ENCODE measurements at places on chromosomes 6 and 20.
A peak's percentile ranks its signal among the peaks of the same experiment; 100 is the strongest.

GRCh38 chr6:110284855-110285254 is 73.3 kb downstream of the METTL24 start:
- DNase-seq: no peak

DNA sequence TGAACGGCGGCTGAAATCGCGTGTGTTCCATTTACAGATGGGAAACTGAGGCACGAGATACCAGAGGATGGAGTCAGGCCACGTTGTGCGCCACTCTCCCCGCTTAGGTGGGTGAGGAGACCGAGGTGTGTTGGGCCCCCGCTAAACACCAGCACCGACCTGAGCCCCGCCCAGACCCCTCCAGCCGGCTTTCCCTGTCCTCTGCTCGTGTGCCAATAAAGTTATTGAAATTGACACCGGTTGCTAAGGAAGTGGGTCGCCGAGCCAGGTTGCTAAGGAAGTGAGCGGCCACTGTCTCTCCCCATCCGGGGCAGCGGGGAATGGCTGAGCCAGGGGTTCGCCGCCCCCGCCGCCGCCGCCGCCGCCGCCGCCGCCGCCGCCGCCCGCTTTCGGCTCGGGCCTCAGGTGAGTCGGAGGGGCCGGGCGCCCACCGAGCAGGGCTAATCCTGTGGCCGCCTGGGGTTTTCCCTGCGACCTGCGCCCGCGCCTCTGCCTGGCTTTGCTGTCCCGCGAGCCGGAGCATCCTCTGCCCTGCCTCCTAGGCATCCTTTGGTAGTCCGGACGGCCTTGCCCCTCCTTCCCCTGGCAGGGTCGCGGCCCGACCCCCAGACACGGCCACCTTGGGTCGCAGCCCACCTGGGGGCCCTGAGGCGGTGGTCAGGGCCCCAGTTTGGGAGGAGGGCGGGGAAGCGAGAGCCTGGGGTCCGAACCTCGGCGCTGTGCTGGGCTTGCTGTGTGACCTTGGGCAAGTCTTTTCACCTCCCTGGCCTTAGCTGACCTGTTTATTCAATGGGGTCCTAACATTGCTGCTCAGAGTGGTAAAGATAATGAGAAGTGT is at the start of gene KIF3B:
TSS of gene KIF3B (plus strand) at position 291 of the 838 bp plus-strand sequence. CDS start 32,127 bp downstream, outside the sequence.
- peak; percentile 91 for DNase-seq

DNA sequence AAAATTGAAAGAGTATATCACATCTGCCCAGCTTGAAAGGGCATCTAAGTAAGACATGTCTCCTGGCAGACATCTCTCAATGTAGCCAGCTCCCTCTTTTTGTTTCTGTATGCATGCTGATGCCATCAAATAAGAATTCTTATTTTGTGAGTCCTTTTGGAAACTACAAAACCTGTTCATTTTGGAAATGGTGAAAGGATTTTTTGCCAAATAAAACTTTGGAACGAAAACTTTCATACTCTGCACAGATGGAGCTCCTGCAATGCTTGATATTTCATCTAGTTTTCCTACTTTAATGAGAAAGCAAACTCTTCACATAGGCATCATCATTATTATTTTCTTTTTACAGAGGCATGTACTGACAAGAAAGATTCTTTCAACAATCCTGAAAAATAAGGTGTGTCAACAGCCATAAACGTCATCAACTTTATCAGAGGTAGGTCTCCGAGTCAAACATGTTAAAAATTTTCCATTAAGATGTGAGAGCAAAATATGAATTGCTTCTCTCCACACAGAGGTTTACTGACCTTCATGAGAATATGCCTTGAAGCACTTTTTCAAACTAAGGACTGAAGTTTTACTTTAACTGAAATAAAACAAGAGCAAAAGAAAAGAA is 26.2 kb upstream of the CMTR1 start:
- no peak for DNase-seq

DNA sequence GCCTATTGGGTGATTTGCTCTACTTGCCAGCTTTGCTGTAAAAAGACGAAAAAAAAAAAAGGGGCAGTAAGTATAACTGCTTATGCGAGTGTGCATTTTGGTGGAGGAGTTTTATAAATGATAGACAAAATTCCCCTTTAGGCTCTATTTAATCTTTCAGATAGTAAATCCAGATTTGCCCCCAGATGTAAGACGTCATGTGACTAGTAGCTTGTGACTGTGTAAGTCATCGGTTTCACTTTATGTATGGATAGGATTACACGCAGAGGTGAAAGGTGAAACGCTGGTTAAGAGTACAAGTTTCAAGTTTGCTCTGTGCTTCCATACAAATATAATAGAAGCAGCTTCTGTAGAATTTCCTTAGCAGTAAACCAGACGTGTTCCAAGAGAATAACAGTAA is 7.9 kb downstream of the RAB32 start:
- DNase-seq: no peak

DNA sequence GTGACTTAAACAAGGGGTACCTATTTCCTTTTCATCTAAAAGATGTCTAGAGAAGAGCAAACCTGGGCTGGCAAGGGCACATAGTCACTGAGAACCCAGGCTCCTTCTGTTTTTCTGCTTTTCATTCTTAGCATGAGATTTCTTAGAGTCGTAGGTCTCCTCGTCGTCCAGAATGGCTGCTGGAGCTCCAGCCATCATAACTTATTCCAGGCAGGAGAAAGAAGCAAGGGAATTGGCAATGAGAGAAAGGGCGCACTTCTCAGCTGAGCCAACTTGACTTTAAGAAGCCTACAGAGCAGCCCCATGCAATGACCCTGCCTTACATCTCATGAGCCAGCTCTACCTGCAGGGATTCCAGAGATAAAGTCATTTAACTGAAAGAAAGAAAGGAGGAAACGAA is 213.4 kb downstream of the BMP7 start:
- no peak for DNase-seq

DNA sequence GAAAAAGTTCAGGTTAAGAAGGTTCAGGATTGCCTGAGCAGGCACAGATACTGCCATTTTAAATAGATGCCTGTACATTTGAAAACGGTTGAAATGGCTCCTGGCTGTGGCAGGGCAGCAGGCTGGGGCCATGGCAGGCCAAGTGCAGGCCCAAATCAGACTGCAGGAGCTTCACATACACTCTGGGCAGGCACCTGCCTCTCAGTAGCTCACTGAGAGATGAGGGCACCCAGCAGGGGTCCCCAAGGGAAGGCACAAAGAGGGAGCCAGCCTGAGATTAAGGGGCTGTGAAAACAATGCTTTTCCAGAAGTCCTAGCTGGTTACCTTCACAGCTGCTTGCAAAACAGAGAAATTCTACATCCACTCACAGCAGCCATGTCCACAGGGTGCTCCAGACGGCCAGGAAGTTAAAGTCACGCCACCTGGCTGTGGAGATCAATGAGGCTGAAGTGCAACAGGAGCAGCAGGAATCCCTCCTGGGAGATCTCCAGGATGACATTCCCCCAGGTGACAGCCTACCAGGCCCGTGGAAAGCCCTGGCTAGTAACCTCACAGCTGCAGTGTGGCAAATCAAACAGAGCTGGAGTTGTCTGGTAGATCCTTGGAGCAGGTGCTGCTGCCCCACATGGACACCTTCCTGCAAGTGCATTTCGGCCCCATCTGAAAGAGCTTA is 6.2 kb upstream of the RAET1E start:
- no peak for DNase-seq

DNA sequence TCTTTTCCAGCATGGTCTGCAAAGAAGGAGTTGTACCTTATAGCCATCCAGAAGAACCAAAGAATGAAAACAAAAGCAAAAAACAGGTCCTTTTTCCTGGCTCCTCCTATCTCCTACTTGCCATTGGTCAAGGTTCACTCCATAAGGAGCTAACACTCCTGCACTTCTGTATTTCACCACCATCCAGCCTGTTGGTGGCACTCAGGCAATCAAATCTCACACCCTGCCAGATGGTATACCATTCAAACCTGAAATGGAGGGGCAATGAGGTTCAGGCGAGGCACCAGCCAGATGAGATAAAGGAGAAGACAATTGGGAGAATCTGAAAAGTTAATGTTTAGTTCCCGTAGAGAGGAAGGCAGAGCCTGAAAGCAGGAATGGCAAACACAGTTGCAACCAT is 203.8 kb downstream of the ALDH8A1 start:
- no peak for DNase-seq

DNA sequence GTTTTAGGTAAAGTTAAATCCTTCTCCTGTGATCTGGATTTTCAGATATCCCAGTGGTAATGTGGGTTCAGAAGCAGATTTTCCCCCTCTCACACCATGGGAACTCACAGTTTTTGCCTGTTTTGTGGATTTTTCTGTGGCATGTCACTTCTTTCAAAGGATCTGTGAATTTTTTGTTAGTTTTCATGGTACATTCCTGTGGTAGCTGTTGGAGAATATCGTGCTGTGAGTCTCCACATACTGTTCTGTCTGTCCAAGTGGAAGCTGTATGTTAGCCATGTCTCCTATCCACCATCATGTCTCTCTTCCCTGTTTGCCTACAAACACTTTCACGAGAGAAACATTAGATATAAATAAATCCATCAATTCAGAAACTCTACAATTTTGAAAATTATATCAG is 378.7 kb upstream of the ADGRB3 start:
- no peak for DNase-seq

- no peak for DNase-seq
These were observed 12.9 kb upstream of the OCSTAMP start for GRCh38 chr20:46563170-46563859.

- no peak for DNase-seq
These were observed 10.3 kb downstream of the PDE10A start for GRCh38 chr6:165652766-165653165.

- no peak for DNase-seq
These were observed 7.0 kb downstream of the SCRT2 start for GRCh38 chr20:668638-669037.

- DNase-seq: no peak
These were observed 30.7 kb downstream of the PNLDC1 start for GRCh38 chr6:159830501-159831372.

DNA sequence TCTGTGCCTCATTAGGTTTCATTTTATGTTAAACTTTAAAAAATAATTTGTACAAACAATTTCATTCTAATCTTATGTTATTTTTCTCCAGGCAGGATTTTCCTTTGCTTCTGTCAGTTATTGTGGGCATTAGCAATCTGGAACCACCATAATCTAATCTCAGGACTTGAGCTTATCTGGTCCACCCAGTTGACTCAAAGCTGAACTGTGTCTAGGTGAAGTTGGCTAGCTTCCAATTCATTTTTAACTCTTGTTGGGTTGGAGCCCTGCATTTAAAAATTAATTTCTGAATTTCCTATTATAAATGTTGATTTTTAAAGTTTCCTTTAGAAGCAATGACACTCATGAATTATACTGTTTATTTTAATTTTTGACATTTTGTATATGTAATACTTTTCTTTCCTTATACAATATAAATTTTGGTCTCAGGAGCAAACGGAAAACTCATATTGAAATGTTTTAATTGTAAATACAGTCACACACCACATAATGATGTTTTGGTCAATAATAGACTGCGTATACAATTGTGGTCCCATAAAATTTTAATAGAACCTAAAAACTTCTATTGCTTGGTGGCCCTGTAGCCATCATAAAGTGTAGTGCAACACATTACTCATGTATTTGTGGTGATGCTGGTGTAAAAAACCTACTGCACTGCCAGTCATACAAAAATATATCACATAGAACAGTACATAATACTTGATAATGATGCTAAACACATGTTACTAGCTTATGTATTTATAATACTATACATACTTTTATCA is 121.3 kb downstream of the CLVS2 start:
- DNase-seq: no peak

- DNase-seq: peak; percentile 90
These were observed 1.1 kb downstream of the NFATC2 start for GRCh38 chr20:51541189-51542032.

DNA sequence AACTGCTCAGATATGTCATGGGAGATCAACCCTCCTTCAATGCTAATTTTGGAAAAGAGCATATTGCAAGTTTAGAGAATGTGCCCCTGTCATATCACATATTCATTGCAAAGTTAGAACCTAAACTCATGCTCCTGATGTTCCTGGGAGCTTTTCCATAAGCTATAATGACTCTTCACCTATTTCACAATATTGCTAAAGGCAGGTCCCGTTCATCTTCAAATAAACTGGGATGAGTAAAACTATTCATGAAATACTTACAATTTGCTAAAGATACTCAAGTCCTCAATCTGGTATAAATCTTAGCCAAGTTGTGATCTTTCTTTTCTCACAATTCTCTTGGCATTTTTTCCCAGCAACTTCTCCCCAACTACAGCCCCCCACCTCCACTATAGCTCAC is 121.7 kb upstream of the TNFAIP3 start:
- no peak for DNase-seq

DNA sequence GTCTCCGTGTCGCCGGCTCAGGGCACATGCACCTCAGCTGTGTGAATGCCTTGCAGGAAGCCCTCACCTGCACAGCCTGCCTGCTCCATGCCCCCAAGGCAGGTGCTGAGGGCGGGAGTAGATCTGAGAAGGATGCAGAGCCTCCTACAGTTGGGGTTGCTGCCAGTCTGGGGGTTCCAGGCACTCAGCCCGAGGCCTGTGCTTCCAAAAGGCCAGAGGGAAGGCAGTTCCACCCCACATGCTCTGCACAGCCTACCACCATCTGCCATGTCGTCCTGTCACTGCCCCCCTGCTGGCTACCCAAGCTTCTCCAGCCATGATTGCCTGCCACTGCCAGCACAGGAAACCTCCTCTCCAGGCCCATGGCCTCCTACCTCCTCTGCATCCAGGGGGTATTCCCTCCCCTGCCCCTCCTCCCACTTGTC is 19.3 kb downstream of the ACSS1 start:
- no peak for DNase-seq

DNA sequence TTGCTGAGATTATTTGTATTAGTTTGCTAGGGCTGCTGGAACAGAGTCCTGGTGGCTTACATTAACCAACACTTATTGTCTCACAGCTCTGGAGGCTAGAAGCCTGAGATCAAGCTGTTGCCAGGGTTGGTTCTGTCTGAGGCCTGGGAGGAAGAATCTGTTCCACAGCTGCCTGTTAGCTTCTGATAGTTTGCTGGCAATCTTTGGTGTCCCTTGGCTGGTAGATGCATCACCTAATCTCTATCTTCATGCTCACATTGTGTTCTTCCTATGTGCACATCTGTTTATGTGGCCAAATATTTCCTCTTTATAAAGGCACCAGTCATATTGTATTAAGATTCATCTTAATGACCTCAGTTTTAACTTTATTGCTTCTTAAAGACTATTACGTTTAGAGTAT is 19.5 kb downstream of the SF3B5 start:
- no peak for DNase-seq

GRCh38 chr6:137698636-137699030 is 168.4 kb upstream of the TNFAIP3 start:
- DNase-seq: no peak

Data from left hindlimb (tissue), 1 donor.